Stimulated activated CD4-positive, alpha-beta T cell treated with anti-CD3 and anti-CD28 coated beads, TNF-alpha, amount 100 ng/mL, for 1 hour (primary cell): ENCODE measurements at places on chromosomes 13 and 19.

GRCh38 chr19:30361721-30362120, 10.5 kb upstream of the ZNF536 start:
- DNase-seq: no peak

DNA sequence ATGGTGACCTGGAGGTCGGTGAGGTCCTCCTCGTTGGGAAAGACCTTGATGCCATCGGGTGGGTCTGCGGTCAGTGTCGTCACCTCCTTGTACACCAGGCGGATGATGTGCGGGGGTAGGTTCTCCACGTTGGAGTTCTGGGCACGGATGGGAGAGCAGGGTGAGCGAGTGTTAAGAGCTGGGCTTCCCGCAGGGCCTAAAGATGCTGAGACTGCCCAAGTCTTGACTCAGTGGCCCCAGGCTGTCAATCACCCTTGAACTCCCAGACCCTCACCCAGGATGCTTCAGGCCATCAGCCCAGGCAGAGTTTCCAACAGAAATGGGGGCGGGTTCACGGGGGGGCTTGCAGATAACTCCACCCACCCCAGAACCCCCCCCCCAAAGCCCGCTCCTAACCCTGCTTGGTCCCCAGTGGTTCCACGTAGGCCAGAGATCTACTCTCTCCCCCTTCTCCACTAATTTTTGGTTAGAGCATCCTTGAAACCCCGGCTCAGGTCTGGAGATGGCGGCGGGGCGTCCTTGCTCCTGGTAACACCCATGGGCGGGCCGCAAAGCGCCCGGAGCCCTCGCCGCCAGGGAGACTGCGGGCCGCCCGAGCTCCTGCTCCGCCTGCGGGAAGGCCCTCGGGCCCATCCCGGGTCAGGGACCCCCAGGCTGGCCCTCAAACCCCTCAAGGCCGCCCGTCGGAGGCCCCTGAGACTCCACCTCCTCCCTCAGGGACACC, 600 bp downstream of the UBE2S start:
- no peak for DNase-seq

DNA sequence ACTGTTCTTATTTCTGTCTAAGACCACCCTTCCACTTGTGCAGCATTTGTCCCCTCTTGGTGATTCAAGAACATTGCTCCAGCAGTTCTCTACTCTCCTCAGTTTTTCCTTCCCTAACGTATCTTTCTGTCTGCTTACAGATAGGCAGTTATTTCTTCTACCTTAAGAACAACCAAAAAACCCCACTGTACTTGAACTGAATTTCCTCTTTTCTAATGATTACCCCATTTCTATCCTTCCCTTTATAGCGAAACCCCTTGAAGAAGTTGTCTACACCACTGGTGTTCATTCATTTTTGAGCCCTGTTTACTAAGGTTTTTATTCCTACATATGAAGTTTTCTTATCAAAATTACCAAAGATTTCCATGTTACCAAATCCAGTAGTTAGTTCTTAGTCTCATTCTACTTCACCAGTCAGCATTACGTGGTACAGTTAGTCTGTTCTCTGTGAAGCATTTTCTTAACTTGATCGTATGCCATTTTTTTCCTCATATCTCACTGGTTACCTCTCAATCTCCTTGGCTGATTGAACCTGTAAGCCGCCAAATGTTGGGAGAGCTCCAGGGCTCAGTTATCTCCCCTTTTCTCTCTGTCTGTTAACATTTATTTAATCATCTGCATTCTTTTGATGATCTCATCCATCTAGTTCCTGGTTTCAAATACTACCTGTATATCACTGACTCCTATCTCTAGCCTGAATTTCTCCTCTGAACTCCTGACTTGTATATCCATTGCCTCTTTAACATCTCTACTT, 9.0 kb downstream of the LSM14A start:
- DNase-seq: no peak

GRCh38 chr13:66222926-66223325, 1007.2 kb downstream of the PCDH9 start:
- no peak for DNase-seq
